Activated T-helper 1 cell treated with anti-CD3 and anti-CD28 coated beads, Interleukin-2, amount 50 U/mL, for 16 hours (primary cell): ENCODE measurements at places on chromosomes 4 and X.

GRCh38 chr4:184666670-184667069, 17.1 kb downstream of the PRIMPOL start:
- DNase-seq = no peak

- no peak for DNase-seq
Observed at GRCh38 chr4:74504212-74504611, 59.3 kb downstream of the AREG start.

DNA sequence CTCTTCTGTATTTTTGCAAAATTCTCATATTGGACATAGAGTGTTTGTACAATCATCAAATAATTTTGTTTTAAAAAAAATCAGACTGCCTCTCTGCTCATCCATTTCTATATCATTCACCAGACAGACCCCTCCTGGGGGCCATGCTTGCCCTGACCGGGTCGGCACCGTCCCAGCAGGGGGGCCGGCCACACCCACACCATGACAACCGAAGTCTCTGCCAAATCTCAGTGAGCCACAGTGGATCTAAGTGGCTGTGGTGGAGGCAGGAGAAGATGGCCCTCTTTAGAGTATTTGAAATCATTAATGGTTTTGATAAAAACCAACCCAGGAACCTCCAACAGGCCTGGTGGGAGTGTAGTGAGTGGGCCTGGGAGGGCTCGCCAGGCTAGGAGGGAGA, 66.9 kb upstream of the ADRA2C start:
- no peak for DNase-seq

GRCh38 chrX:80173261-80173660, 158.7 kb downstream of the TBX22 start:
- no peak for DNase-seq

DNA sequence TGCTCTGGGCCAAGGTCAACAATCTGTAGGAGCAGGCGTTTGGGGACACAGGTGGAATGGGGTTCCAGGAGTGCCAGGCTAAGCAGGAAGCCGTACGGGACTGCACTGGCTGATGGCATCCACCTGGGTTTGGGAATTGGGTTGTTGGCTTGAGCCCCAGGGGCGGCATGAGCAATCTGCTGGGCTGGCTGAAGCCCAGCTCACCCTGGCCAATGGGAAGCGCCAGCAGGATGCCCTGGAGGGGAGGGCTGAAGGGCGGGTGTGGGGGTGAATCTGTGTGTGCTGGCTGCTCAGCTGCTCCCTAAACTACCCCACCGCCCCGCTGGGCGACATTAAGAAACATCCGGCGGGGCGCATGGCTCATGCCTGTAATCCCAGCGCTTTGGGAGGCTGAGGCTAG, 8.9 kb upstream of the RGS12 start:
- no peak for DNase-seq

GRCh38 chr4:22595684-22596083, 79.8 kb upstream of the ADGRA3 start:
- DNase-seq = no peak

GRCh38 chrX:23851544-23851943, 56.2 kb downstream of the APOO start:
- no peak for DNase-seq

DNA sequence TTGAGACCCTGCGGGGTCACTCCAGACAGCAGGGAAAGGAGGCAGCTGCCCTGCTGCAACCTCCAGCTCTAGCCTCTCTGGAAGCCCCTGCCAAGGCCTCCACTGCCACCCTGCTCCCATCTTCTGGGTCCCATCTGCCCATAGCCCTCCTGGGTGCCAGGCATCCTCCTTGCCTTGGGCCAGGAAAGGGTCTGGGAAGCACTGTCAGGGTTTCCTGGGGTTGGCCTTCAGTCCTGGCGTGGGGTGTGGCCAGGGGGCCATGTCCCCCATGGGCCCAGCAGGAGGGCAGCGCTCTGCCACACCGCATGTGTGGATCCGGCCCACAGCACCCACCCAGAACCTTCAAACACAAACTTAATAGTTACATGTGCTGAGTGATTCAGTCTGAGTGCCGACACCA, 3.4 kb upstream of the CPLX1 start:
- no peak for DNase-seq

GRCh38 chr4:180967936-180968335, 1275.3 kb upstream of the TENM3 start:
- no peak for DNase-seq

- DNase-seq = no peak
Observed at GRCh38 chr4:140358281-140358680, 15.2 kb upstream of the SCOC start.

DNA sequence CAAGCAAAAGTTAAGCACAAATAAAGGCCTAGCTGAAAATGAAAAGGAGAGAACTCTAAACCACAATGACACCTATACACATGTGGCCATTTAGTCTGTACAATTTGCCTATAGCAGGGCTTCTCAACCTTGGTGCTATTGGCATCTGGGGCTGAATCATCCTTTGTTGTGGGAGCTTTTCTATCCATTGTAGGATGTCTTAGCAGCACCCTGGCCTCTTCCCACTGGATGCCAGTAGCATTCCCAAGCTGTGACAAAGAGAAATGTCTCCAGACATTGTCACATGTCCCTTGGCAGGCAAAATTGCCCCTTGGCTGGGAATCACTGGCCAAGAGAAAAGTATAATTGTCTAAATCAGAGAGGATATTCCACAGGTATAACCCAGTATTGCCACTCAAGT, 13.5 kb upstream of the PRPS2 start:
- DNase-seq = no peak

- DNase-seq = no peak
Observed at GRCh38 chrX:24005028-24005427, 22.0 kb downstream of the KLHL15 start.

- no peak for DNase-seq
Observed at GRCh38 chrX:69158166-69158980, 6.9 kb downstream of the PJA1 start.

DNA sequence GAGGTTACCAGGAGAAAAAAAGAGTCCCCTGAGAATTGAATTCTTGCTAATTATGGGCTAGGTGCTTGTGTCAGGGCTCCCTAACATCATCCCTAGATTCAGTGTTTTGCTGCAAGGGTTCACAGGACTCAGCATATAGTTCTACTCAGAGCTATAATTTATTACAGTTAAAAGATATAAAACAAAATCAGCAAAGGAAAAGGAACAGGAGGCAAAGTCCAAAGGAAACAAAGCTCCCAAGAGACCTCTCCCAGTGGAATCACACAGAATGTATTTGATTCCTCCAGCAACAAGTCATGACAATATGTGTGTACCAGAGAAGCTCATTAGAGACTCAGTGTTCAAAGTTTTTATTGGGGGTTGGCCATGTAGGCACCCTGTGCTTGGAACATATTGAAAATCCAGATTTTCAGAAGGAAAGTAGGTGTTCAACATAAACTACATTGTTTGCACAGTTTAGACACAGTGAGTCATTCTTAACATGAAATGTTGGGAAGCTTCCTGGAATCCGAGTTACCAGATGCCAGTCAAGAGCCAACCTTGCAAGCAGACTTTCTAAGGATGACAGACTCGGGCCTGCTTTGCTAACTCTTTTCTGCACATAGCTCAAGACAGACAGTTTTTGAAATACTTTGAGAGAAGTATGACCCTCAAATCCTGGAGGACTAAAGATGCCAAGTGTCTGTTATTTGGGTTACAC, 311.3 kb upstream of the EMCN start:
- DNase-seq = no peak
